ENCODE measurements at places on chromosomes 7 and 10.

DNA sequence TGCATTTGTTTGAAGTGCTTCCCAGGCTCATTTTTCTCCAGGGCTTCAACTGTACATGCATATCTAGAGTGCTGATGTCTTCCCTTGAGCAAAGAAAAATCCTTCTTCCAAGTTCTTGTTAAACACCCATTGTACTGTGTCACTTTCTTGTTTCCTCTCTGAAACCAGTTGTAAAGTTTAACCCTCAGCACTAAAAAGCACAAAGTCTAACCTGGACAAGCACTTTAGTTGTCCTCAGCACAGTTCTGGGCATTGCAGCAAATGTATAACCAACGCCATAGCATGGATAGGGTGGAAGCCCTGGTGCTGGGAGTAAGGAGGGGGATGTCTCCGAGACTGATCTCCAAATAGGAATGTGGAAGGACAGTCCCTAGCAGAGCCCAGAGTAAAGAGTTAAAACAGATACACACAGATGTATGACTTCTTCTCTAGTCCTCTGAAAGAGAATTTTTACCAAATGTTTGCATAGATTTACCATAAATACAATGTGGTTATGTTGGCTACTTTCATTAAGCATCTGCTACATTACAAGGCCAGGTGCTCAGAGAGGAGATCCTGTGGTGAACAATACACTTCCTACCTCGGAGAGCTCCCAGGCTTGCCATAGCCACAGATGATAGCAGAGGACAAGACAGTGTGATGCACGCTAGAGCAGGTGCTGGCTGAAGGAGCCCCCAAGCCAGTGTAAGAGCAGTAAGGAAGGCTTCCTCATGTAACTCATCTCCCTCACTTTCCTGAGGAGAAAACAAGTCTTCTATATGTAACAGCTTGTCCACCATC is 57.0 kb downstream of the DNAJC12 start:
- no peak for DNase-seq

DNA sequence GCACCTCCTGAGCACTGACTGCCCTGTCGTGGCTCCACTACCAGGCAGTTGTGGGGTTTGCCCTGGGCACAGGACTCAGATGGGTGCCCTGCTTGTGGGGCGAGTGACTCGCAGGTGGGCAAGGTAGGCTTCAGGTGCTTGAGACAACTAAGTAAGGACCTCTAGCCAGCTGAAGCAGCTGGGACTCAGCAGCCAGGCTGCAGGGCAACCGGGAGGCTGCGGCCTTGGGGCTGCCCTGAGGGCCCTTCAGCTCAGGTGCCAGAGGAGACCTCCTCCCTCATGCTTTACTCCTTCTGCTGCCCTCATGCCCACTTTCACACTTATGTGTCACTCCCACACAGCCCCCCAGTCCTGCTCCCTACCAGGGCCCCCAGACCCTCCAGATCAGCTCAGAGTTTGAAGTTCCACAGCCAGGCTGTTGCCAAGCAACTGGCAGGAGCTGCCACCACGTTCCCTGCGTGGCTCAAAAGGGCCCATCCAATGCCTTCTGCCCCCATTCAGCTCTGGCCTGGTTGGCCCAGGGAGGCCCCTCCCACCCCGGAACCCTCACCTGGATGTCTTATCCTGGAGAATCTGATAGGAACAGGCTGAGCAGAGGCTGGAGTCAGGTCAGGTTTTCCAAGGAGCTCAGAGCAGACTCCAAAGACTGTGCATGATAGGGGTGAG is 10.0 kb downstream of the TLX1 start:
- DNase-seq, result no peak

DNA sequence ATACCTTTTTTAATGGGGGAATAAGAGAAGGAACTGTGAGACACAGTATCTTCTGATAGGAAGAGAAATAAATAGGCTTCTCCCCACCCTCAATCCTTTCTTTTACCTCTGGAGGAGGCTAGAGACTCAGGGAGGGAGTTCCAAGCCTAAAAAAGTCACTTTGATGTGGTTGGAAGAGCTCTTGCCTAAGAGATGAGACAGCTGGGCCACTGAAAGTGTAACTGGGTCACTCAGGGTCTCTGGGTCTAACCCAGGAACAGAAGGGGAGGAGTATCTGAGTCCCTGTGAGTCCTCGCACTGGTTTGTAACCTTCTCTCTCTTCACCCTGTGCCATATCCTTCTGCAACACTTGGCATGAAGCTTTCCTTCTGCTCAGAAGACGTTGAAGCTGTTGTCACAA is 222.9 kb upstream of the AGK start:
- no peak for DNase-seq

DNA sequence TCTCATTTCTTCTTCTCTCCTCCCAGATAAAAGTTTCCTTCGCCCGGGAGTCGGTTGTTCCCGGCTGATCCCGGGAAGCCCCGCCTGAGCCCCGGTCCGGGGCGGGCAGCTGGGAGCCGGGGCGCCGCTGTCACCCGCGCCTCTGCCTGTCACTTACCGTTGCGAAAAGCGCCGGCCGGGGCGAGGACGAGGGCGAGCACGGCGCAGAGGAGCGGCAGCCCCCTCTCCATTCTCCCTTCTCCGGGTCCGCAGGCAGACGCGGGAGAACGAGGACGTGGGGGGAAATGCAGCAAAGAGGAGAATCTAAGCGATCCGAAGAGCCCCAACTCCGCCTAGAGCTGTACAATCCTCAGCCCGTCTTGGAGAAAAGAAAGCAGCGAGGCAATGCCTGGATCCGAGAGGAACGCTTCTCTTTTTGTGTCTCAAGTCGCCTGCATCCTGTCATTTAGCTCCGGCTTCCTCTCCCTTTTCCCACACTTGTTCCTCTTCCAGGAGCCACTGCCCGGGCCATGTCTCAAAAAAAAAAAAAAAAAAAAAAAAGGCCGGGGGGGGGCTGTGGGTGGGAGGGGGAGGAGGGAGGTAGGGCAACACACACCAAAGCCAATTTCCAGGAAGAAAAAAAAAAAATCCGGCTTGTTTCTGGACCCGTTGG is at the start of gene NRP1:
NRP1 (minus strand) TSS at position 515 of the 652 bp plus-strand sequence; CDS start at position 230, 285 bp downstream.
- DNase-seq, result peak; percentile 35

GRCh38 chr10:47141349-47141748 is 158.6 kb upstream of the GDF10 start:
- DNase-seq, result no peak

DNA sequence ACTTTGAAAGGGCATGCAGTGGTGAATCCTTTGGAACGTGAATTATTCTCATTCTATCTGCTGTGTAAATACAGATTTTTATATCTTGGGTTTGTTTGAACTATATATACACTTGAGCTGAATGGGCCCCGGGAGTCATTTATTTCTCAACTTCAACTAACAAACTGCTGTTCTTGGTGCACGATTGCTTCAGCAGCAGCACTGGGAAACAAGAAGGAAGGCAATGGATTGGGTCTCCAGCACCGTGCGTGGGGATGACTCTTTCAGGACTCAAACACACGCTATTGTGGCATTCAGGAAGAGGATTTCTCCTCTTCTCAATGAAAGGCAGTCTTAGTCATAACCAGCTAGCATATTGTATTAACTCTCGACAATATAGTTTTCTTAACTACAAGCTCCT is 226.0 kb upstream of the NFE2L3 start:
- DNase-seq, result no peak

- peak; percentile 4 for DNase-seq
Observed at GRCh38 chr10:133139551-133140065, 20.4 kb upstream of the KNDC1 start.

DNA sequence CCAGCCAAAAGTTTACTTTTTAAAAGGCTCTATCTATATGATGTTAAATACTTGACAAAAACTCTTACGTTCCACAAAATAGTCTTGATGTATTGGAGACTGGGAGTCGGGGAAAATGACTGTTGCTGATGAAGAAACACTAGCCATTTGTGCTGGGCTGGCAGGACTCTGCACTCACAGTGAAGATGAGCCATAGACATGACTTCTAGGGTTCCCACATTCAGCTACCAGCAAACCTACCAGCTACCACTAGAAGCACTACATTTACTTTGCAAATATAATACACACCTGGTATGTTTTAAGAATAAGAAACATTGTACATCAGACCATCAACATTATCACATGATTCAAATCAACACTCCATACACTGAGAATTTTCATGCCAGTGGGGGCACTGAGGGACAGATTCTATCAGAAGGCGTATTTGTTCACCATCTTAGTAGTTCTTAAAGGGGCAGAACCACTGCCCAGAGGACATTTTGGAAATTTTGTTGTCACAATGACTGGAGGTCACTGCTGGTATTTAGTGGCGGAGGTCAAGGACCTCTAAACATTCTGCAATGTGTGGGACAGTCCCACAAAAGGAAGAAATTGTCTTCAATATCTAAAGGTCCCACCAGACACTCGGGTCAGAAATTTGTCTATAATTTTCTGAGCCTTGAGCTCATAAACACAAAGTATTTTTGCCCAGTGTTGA is 52.3 kb downstream of the PARD3 start:
- DNase-seq, result no peak

DNA sequence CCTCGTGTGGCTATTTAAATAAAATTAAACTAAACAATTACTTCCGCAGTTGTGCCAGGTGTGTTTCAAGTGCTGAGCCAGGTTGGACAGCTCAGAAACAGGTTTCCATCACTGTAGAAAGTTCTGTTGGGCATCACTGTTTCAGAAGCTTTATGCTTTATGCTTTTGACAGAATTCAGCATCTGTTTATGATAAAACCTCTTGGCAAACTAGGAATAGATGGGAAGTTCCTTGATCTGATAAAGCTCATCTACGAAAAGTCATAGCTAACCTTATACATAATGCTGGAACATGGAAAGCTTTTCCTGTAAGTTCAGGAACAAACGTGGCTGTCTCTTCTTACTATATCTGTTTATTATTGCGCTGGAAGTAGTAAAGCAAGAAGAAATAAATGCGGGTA is 143.4 kb downstream of the DOCK1 start:
- DNase-seq, result no peak

DNA sequence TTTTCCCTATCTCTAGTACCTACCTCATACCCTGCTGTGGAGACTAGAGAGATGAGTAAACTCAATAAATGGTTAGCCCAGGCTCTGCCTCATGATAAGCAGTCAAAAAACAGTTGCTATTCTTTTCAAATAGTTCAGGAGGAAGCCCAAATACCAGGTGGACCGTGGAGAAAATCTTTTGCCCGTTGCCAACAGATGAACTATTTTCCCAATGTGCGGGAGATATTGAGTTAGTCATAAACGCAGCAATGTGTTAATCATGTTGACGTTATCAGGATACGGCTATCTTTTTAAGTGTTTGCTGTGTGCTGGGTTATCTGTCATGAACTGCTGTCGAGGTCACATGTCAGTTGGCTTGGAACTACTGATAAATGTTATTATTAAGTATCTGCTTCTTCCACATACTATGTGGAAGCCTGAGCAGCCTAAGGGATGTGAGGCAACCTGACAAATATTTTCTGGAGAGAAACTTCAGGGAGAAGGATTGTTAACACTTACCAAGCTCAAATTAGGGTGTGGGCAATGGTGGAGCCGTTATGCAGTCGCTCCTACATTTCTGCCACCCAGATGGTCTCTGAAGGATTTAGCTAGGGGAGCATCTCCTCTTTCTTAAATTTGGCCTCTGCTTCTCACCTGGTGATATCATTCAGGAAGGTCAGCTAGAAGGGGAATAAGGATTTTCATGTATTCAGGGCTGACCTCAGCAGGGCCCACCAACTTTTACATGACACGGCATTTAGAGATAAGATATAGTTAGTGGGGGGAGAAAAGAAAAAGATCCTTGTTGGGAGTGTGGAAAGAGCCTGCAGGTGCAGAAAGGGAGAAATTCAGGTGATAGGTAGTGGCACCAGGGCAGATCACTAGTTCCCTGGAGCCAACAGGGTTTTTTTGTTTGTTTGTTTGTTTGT is 33.5 kb upstream of the SLC26A3 start:
- DNase-seq, result no peak

- no peak for DNase-seq
Observed at GRCh38 chr7:39979406-39980073, 29.5 kb downstream of the CDK13 start.

GRCh38 chr10:33025039-33025438 is 67.0 kb upstream of the ITGB1 start:
- DNase-seq, result no peak

- DNase-seq, result no peak
Observed at GRCh38 chr7:158373476-158374133, 214.0 kb downstream of the PTPRN2 start.

Measured in left ventricle myocardium inferior (tissue), 1 donor.